ENCODE measurements at places on chromosomes 6 and 20. TPM values are rescaled to one million over a fixed set of nuclear protein-coding genes. Genes with fewer than 3 reads are reported as not detected.
A peak's percentile ranks its signal among the peaks of the same experiment; 100 is the strongest.

DNA sequence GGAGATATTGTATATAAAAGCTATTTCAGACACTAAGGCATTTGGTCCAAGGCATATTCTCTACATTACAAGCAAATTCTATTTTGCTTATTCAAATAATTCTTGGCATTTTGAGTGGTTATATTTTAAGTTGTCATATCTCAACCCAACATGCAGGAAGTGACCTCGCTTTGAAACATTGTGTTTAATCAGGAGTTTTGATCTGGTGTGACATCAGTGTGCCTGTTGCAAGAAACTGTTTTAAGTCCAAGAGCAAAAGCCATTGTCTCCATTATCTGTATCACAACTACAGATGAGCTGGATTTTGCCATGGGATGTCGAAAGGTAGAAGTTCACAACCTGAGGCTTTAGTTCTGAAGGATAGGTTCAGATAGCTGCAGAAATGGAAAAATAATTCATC is 509.9 kb upstream of the ID4 start:
- DNase-seq, result no peak

DNA sequence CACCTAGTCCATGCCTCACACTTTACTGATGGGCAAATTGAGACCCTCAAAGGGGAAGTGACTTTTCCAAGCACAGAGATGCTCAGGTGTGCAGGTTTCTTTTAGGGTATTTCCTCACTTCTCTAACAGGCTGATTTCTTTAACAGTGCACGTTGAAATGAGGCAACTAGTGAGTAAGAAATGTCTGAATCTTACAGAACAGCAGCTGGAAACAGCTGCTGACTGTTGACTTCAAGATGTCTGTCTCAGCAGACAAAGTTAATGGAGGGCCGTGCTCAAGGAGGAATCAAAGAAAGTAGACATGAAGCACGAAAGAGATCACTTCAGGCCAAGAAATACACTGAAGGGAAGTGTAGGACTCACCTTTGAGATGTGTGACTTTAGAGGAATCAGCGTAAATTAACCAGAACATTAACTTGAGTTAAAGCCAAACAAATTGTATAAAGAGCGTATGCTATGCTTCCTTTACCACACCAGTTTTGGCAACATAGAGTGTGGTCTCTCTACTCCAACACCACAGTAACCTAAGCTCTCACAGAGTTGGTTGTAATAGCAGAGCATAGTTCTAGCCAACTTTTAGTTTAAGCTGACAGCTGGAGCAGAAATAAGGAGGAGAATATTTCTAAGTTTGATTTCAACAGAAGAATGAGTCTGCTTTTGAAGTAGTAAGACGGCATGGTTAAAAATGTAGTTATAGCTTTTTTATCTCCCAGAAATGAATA is 60.9 kb downstream of the SAMD3 start:
- no peak for DNase-seq

GRCh38 chr20:13744352-13744751 is 40.4 kb downstream of the ESF1 start:
- no peak for DNase-seq

DNA sequence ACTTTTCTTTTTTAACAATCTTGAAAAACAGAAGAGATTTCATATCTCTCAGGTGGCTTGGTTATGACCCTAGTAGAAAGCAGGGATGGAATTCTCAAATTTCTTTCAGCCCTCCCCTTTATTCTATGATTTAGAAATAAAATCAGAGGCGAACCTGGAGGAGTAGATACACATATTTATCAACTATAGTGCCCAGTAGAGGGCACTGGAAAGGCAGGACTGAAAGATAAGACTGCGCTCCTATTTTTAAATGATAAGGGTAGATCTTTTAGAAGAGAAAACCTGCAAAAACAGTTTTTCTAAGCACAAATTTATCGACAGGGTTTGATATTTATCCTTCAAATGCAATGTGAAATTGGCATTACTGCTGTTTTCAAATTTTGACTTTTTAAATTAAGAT is 1296.6 kb downstream of the EPHA7 start:
- DNase-seq, result no peak

Gene SLC17A1
- total RNA-seq, result not detected

DNA sequence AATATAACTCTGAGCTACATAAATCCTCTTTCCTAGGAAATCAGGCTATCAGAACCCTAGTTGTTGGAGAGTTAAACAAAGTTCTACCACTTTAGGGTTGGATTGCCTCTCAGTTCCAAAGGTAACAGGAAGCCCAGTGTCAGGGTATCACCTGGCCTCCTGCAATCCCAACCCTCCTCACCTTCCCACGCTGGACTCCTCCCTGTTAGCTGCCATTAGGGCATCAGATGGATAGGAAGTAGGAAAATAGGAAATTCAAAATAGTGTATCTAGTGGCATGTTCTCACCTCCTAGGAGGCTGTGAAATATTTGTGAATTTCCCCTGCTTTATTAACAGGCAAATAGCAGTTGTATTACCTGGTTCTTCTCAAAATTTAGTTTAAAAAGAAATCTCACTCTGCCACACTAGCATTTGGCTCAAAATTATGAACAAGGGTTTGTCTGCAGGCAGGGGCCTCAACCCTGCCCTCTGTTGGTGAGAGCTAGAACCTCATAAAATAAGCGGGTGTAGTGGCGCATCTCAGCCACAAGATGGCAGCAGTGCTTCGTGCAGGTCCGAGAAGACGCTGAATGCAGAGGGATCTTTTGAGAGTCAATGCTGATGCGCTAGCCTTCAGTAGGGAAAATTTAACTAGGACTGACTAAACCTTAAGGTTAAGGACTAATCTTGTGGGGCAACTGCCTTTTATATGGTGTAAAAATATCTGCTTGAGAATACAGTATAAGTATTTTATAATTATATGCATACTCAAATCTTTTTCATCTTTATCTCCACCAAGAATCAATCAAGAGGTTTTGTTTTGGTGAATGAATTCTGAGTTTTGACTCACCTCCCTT is 209.8 kb upstream of the KCNQ5 start:
- peak; percentile 80 for DNase-seq

Gene CAP2
- 15.7 TPM for total RNA-seq

Gene KHDC1L
- total RNA-seq, result not detected

- no peak for DNase-seq
These were observed 968 bp upstream of the MMP24 start for GRCh38 chr20:35225319-35226125.

- no peak for DNase-seq
These were observed 24.1 kb downstream of the SCP2D1 start for GRCh38 chr20:18837718-18838117.

GRCh38 chr6:111941686-111942330 is 68.6 kb upstream of the FYN start:
- no peak for DNase-seq

DNA sequence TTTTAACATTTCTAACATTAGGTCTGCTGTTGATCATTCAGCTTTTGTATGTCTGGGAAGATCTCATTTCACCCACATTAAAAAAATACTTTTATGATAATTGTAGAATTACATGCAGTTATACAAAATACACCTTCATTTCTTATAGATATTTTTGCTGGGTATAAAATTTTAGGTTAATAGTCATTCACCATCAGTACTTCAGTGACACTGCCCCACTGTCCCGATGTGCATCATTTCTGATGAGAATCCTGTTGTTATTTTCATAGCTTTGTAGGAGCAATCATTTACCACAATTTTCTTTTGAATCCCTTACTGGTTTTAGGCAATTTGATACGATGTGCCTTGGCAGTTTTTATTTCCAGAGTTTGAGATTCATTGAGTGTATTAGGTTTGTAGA is 173.6 kb downstream of the JARID2 start:
- DNase-seq, result no peak

DNA sequence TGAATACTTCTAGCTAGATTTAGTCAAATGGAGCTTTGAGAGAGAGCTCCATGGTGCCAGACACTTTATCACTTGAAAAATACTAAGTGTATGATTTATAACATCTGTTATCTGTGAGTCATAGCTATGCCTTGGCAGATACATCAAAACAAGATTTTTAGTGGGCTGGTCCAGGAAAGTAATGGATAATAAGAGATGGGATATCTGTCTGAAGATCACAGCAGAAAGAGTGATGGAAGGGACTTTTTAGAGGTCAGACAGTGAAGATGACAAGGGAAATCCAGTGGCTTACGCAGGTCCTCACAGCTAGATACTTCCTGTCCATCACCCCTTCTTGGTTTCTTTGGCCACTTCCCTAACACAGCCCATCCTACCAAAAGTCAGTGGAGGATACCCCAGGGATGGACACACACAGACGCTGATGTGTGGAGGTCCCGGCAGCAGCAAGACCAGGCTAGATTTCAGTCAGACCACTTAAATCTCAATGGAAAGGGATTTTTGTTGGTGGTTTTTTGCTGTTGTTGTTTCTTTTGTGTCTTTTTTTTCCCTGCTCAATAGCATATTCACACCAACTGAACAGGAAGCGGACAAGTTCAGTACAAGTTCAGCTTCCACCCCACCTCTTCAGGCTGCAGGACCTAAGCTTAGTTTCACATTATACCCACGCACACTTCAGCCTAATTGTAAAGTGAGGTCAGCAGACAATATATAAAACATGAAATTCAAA is 209.3 kb downstream of the ALDH8A1 start:
- no peak for DNase-seq

- no peak for DNase-seq
These were observed 31.5 kb downstream of the AAR2 start for GRCh38 chr20:36267605-36268381.

Gene VPS52
- 104 TPM for total RNA-seq

Gene SPATS1
- not detected for total RNA-seq
